ENCODE measurements at places on chromosomes 2 and 18. TPM values are rescaled to one million over a fixed set of nuclear protein-coding genes. Genes with fewer than 3 reads are reported as not detected.

The CCDC142 gene
- total RNA-seq = 13.6 TPM

- no peak for DNase-seq
Measured at GRCh38 chr2:146632707-146633106, 1212.1 kb upstream of the ACVR2A start.

The TCF7L1 gene
- total RNA-seq = 4.0 TPM

DNA sequence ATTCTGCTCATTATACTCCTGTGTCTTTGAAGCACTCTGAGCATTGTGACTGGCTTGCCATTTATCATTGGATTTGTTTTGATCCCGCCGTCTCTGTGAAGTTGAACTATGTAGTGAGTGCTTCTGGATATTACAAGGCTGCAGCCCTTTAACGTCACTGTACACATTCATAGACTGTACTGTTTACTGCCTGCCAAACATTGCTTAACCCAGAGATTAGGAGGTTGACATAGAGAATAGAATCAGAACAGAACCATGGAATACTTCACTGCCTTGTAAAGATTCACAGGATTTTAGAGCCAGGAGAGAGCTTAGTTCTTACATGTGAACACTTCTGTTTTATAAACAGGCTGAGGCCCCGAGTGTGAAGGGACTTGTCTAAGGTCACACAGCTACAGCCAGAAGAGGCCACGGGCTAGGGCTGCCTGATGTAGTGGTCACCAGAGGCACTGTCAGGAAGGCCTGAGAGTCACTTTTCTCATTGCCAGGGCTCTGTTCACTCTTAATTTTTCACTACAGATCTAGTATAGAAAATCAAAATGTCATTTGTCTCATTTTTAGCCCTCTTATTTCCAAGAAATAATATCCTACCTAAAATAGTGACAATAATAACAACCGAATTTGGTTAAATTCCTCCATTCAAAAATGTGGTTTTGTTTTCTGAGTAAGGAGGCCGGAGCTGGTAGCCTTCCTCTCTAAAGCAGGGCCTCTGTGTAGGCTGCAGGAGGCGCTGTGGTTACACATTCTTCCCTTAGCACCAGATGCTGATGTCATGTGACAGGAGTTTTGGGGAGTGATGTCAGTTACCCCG lies 87.9 kb downstream of the UGGT1 start:
- DNase-seq = no peak

DNA sequence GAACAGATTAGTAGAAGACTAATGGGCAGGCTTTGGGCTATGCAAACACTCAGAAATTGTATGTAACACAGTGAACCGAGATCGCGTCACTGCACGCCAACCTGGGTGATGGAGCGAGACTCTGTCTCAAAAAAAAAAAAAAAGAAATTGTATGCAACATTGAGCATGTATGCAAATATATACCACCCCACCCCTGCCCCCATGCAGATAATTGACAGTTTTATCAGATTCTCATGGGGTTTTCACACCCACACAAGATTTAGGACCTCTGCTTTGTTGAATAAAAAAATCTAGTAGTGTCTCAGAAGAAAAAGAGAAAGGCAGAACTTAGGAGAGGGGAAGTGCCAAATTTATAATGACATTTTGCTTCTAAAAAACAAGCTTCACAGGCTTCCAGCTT lies 131.6 kb upstream of the FN1 start:
- no peak for DNase-seq

The NXPH2 gene
- 1.3 TPM for total RNA-seq

GRCh38 chr2:58620896-58621295 lies 379.8 kb upstream of the FANCL start:
- DNase-seq = no peak

DNA sequence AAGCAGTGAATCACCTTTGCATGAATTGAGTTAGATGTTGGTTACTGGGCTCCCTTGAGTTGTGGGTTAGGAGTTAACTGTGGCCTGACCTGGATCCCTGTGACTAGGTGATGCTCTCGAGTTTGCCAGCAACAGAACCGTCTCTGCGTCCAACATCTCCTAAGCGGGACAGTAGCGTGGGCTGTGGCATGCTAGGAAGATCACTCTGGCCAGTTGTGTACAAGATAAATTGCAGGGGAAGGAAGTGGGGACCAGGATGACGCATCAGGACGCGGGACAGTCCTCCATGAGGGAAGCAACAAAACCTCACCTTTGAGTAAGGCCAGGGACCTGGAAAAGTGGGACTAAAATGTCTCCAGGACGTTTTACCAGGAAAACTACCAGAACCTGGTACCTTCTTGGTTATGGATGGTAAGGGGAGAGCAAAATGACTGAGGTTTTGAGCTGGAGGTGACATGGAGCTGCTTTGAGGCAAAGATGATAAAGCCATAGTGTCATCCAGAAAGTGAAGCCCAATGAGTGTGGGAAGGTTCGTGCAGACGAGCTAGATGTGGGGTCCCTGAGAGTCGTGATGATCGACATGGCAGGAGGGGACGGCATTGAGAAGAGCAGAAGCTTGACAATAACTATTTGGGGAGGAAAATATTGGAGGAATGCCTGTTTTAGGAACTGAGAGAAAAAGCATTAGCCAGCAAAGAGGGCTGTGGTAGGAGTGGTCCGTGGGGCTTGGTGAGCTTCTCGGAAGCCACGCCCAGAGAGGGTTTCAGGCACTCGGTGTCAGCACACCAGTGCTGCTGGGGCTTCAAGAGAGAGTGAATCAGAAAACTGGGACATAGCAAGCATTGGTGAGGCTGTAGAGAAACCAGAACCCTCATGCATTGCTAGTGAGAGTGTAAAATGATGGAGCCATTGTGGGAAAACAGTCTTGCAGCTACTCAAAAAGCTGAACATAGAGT lies 95.1 kb downstream of the SMAD7 start:
- peak; percentile 84 for DNase-seq

DNA sequence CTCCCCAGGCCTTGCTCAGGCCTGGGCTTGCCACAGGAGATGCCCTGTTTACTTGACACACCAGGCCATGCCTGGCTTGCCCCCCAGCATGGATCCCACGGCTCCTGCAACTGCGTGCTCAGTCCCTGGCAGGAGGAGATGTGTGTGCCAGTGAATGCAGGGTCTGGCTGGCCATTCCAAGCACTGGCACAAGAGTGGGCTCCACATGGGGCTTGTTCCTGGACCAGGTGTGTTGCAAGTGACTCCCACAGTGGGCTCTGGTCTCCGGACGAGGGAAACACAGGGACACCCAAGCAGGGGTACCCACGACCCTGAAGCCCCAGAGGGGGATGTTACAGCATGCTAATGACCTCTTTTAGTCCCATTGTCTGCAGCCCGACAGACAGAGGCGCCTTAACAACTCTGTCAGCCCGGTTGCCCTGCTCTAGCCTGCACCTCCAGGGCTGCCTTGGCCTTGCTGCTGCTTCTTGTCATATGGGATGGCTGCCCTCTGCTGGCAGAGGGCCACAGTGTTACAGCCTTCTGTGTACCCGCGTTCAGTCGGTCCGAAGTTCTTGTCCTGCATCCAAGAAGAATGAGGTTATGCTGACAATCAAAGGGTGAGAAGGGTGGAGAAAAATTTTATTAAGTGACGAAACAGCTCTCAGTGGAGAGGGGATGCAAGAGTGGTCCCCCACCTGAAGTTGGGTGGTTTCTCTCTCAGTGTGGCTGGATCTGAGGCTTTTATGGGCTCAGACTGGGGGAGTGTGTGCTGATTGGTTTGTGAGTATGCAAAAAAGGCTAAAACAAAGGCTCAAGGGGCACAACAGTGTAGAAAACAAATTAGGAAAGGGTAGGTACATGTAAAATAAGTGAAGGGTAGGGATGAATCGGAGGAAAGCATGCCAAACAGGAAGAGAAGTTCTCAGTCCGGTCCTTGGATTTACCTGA lies 180.4 kb downstream of the MBD5 start:
- DNase-seq = no peak

The PSME4 gene
- total RNA-seq = 44.3 TPM
